Coronary artery (tissue), 2 donors: ENCODE measurements at places on chromosomes 4 and X.

DNA sequence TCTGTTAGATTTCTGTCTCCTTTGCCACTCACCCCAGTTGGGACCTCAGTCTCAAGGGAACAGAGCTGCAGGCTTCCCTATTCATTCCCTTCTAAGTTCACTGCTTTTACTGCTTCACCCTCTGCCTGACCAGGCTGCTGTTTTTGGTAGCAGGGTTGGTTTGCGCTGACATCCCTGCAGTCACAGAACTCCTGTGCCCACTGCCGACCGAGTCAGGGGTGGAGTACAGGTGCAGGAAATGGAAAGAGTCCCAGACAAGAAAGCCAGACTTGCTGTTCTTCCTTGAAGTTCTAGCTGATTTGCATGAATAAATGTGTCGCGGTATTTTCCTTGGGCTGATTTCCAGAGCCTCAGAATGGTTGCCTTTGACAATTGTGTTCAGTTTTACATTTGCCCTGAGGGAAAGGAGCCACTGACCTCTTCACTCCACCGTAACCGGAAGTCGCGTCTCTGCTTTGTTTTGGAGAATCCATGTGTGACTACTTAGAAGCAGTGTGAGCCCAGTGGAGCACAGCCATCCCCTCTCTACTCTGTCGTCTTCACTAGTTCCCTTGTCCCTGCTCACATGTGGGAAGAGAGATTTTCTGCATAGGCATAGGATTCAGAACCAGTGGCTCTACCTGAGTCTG lies 84.8 kb downstream of the TNIP2 start:
- DNase-seq: no peak

GRCh38 chr4:139918591-139918990 lies 235.4 kb downstream of the MAML3 start:
- DNase-seq: no peak

- no peak for DNase-seq
Observed at GRCh38 chr4:55132775-55133174, 7.4 kb upstream of the KDR start.

GRCh38 chrX:18733287-18733686 lies 25.8 kb downstream of the PPEF1 start:
- no peak for DNase-seq

DNA sequence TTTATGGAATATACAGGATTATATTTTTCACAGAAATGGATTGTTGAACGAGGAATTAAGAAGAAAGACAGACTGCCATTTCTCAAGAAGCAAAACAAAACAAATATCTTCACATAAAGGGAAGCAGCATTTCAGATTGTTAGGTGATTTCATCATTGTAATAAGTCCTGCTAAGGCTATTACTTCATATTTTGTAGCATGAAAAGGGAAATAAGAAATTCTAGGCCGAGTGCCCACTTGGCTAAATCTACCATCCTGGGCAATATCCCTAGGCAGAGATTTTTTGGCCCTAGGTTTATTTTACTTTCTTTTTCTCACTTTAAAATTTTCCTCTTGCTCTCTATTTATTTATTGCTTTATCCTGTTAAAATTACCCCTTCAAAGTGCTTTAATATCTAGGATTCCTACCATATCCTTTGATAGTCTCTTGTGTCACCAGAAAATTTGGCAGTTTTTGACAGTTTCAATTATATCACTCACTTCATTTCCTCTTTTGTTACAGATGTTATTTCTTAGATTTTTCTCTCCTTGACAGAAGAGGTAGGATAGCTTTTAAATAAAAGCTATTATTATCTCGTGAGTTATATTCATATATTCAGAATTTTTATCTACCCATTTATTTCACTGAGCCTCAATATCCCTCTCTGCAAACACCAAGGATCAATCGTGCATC lies 142.3 kb downstream of the PDGFC start:
- DNase-seq: no peak
